Cortex of kidney (tissue), 1 donor: ENCODE measurements at places on chromosomes 7 and 10.

- DNase-seq, result no peak
Measured at GRCh38 chr10:85927952-85928665, 438.5 kb downstream of the GRID1 start.

DNA sequence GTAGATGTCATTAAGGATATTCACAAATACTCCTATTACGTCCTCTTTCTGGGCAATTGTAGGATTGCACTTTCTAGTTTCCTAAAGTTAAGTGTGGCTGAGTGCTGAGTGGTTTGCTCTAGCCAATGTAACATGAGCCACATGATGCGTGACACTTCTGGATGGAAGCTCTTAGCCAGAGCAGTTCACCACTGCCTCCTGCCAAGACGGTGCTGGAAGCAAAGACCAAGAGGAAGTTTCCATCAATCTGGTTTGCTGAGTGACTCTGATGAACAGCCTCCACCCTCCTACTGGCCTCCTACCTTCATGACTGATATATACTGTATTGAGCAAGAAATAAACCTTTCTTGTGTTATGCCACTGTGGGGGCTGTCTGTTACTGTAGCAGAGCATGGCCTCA, 318.1 kb downstream of the KCNMA1 start:
- no peak for DNase-seq

DNA sequence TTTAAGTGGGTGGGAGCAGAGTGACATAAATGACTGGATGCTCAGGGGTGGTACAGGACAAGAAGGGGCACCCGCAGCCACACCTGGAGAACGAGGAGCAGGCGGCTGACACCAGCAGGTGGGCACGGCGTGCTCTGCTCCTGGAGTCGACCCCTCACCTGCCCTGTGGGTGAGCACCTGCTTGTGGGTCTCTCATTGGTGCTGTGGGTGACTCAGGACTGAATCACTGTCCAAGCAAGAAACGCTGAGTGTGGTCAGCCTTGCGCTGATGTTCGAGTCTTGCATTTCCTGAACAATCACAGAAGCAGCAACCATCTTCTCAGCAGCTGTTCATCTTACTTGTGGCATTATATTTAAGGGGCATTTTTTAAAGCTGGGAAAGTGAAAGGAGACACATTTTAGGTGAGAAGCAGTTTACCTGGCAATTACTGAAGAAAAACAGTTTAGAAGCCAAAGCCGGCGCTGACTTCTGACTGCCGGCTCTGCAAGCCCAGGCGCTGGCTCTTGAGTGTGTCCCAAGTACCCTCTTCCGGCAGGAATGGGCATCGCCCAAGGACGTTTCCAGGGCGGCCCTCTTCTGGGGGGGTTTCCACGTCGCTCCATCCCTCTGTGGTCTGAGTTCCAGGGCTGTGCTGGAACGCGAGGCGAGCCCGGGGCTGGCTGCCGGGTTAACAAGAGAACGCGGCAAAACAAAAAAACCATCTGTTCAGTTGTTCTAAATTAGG, 145.2 kb upstream of the PFKP start:
- DNase-seq, result no peak

DNA sequence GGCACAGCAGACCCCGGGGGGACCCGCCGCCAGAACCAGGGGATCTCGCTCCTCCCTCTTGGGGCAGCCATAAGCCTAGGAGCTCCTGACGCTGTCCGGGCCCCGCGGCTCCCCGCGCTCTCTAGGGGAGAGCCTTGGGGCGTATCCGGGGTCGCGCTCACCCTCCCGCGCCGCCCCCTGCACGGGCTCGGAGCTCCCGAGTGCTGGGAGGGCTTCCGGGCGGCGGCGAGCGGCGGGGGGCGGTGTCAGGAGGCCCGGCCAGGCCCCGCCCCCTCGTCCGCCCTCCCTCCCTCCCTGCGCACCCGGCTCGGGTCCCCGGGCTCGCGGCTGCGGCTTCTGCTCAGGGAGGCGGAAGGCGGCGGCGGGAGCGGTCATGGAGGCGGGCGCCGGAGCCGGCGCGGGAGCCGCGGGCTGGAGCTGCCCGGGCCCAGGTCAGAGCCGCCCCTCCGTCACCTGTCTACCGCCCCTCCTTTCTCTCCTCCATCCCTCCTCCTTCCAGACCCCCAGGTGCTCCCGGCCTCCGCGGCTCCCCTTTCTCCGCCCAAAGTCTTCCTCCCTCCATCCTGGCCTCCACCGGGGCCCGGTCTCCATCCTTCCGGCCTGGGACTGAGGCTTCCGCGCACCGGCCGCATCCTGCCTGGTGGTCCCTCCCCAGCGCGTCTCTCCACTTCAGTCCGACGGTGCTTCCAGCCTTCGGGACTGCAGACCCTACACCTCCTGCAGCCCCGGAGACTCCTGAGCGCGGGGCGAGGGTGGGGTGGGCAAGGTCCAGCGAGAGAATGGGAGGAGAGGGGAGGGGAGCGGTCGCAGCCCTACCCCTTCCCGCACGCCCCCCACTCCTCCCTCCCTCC, at the start of gene CCDC136:
TSS of gene CCDC136 (plus strand) at position 848 of the 851 bp plus-strand sequence. CDS start 444 bp downstream, outside the sequence.
- no peak for DNase-seq

GRCh38 chr7:141389140-141389796, 161.9 kb upstream of the AGK start:
- no peak for DNase-seq

DNA sequence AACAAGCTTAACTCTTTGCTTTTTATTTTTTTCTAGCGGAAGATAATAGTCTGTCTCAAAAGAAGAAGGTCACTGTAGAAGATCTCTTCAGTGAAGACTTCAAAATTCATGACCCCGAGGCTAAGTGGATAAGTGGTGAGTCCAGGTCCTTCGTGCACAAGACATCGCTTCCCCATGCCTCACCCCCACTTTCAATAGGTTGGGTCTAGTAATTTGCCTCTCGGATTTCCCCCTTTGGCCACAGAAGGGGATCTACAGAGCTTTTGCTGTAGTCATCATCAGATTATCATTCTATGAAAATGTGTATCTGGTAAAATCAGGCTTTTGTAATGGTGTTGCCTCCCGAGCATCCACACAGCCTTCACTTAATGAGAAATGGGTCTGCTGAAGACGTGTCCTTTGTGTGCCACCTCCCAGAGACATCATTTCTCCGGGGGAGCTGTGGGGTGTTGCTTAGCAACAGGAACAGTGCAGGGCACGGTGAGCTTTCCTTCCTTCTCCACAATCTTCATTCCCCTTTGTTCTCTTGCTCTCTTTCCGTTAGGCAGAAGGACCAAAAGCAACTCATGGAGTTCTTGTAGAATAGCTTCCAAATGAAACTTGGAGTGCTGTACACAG, 422.8 kb downstream of the DPP6 start:
- no peak for DNase-seq

GRCh38 chr10:89419548-89419947, 5.2 kb downstream of the IFIT5 start:
- no peak for DNase-seq

DNA sequence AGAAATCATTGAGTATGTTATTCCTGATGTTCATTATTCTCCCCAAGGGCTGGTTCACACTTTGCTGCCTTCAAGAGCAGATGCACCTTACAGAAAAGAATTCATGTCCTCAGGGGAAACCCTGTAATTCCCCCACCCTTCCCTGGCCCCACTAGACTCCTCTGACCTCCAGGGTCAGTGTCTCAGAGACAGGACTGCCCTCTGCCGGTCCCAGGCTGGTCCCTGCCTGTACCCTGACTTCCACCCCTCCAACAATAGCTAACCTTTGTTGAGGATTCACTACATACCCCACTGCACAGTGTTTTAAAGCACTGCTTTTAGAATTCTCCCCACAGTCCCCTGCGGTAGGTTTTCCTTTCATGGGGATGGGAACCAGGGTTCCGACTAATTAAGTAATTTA, 4.4 kb upstream of the SEPHS1 start:
- DNase-seq, result no peak

GRCh38 chr10:50310560-50311174, 59.4 kb upstream of the ASAH2 start:
- DNase-seq, result no peak

GRCh38 chr7:158301207-158301606, 286.4 kb downstream of the PTPRN2 start:
- no peak for DNase-seq

DNA sequence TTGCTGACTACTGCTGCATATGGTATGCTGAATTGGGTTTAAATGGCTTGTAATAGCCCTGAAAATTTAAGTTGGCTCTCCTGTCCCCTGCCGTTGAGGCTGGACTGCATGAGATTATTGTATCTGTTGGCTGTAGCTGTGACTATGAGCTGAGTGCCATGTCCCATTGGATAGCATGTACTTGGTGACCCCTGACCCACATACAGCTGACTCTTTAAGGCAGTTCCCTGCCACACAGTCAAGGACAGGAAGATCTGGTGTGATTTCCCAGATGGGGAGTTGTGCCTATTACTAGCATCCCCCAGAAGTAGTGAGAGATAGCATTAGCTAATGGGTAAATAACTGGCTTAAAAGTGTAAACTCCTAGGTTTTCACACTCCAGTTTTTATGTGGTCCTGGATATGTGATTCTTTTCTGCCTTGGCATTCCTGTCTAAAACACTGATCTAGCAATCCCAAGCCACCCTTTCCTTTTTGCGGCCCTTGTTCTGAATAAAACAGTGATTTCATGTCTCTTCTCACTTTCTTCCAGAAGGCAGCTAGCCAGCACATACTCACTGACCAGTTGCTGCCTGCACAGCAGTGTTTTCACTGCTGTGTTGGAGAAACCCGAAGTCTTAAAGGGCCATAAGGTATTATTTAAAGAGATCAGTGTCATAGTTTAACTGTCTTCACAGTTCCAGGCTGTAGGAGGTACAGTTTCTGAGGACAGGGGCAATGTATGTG, 35.9 kb downstream of the LRRC4 start:
- DNase-seq, result no peak

DNA sequence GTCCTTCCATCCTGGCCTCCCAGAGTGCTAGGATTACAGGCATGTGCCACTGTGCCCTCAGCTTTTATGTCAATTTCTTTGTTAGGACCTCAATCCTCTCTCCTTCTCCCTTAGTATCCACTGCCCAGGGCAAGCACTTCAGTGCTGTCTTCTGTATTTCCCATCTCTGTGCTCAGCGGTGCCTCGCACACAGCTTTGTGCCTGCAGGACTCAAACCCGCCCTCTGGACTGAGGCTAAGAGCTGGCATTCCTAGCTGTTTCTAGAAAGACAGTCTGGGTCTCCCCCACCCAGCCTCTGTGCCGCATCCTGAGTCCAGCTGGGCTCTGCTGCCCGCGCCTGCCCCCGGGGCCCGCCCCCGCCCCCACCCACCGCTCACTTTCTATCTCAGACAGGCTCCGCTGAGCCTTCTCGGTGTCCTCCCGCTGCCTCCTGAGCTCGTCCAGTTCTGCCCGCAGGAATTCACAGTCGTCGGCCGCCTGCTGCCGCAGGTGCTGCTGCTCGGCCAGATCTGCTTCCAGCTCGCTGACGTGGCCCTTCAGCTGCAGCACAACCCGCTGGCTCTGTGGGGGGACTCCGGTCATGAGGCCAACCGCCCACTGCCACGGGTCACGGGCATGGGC, 67.3 kb downstream of the SPDYE5 start:
- DNase-seq, result no peak

DNA sequence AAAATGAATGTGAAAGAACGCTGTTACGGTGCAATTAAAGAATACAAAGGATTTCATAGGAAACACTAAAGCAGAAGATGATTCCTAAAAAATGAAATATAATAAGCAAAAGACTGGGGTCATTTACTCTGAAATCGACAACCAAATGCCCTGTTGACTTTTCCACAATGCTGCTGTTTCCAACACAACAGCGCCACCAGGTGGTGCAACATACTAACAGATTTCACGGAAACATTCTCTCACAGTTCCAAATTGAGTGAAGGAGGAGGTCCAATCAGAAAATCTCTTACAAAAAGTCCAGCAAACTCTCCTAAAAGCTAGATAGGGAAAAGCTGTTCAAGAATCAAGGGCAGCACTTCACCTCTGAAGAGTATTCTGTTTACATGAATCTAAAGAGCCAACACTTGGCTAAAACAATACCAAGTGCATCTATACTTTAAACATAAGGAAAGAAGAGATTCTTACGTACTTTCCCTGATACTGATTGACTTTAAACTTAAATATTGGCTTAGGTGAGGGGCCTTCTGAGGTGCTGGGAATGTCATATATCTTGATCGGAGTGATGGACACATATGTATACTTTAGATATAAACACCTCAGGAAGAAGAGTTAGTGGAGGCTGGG, 55.9 kb downstream of the UPF2 start:
- no peak for DNase-seq
